ENCODE measurements at places on chromosomes 16 and 17. TPM values are rescaled to one million over a fixed set of nuclear protein-coding genes. Genes with fewer than 3 reads are reported as not detected.

- DNase-seq: peak; percentile 83
Measured at GRCh38 chr16:86575754-86576557, 2.4 kb upstream of the FOXL1 start.

OR3A3 gene
- not detected for total RNA-seq

SCNN1B gene
- total RNA-seq: 5.8 TPM

RAD51D gene
- 1.4 TPM for total RNA-seq

TMC8 gene
- not detected for total RNA-seq

TBC1D3G gene
- total RNA-seq: not detected

- DNase-seq: no peak
Measured at GRCh38 chr17:76695059-76695831, 15.5 kb downstream of the MXRA7 start.

- DNase-seq: peak; percentile 57
Measured at GRCh38 chr17:34269969-34270368, at the start of gene CCL7. CCL7 (plus strand) TSS chr17:34270221; CDS start chr17:34270291, 70 bp downstream.

GRCh38 chr17:37770631-37771518, 26.0 kb upstream of the HNF1B start:
- DNase-seq: peak; percentile 59

TP53TG3C gene
- total RNA-seq: not detected

GRCh38 chr17:33513769-33514168, 220.7 kb upstream of the ASIC2 start:
- no peak for DNase-seq

DNA sequence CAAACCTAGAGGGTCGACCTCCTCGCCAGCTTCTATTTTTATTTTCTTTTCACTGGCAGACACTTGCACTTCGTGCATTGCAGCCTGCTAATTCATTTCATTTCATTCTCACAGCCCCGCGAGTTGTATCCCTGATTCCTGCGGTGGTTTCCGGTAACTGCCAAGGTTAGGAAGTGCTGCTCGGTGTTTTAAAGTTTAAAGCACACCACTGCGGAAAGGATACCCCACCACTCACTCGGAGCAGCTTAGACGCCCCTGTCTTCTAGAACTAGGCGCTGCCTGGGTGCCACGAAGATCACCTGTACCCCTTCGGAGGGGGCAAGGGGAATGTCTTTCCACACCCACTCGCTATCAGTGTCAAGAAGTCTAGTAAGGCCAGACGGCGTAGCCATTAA, 509 bp downstream of the CNEP1R1 start:
- peak; percentile 23 for DNase-seq

GRCh38 chr17:53736516-53737240, 86.0 kb upstream of the KIF2B start:
- no peak for DNase-seq

GRCh38 chr16:72876221-72876620, 171.7 kb downstream of the ZFHX3 start:
- DNase-seq: no peak

DNA sequence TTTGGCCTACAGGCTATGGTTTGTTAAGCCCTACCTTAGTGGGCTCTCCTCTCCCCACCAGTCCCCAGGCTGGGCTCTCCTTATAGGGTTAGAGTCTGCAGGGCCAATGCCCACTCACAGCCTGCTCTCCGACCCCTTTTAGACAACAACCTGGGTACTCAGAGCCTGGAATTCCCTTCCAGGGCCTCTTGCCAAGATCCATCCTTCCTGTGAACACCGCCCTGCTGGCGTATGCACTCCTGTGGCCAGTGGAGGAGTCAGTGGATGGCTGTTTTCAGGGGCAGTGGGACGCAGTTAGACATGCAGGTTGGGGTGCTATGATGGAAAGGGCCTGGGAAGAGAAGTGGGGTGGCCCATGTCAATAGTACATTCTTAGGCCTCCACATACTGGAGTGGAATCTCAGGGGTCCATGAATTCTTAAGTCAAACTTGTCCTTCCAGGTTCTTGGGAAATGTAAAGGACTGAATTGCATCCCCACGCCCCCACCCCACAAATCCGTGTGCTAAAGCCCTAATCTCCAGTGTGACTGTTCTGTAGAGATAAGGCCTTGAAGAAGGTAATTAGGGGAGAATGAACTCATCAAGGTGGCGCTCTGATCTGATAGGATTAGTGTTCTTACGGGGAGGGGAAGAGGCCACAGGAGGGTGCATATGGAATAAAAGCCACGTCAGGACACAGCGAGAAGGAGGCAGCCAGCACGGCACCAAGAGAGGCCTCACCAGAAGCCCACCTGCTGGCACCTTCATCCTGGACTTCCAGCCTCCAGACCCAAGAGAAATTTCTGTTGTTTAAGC, 81.6 kb upstream of the CACNG5 start:
- DNase-seq: no peak

GRCh38 chr16:48531011-48531962, 78.7 kb downstream of the N4BP1 start:
- DNase-seq: no peak

GRCh38 chr16:27285676-27286196, 17.2 kb upstream of the NSMCE1 start:
- DNase-seq: no peak

C16orf92 gene
- not detected for total RNA-seq

- peak; percentile 54 for DNase-seq
Measured at GRCh38 chr16:74556375-74556922, 50.5 kb downstream of the GLG1 start.

DNA sequence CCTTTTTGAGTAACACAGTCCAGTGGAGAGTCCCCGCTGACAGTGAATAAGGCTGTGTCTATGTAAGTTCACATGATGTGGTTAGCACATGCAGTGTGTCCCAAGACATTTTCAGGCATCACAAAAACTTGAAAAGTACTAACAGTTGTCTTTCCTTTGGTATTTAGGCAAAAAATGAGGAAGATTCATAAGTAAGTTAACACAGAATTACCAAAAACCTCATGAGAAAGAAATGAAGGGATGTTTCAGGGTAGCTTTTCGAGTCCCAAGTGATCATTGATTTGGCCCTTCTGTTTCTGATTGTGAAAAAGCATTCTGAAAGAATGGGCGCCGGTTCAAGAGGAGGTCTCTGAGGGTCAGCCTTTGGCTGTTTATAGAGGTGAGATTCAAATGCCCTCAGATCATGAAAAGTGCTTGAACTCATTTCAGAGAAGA, 529 bp upstream of the ASPA start:
- no peak for DNase-seq

DNA sequence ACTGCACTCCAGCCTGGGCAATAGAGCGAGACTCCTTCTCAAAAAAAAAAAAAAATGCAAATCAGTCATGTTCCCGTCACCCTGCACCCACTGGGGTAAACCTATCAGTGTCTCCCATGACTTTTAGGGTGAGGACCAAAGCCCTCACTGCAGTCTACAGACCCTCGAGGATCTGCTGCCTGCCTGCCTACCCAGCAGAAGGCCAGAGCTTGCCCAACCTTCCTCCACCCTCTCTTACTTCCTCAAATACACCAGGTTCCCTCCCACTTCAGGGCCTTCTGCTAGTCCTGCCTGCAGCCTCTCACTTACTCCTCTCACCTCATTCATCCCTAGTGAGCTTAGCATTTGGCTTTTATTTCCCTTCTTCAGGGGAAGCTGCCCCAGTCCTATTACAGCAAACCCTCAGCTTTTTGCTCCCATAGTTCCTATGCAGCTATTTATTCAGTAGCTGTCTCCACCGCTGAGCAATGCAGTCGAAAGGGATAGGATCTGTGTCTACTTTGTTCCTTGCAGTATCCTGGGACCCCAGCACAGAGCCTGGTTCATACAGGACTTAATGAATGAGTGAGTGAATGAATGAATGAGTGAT, 17.8 kb upstream of the TOB1 start:
- DNase-seq: peak; percentile 33

GRCh38 chr16:72415379-72415778, 243.4 kb upstream of the PMFBP1 start:
- no peak for DNase-seq

CDH15 gene
- under 0.01 TPM for total RNA-seq

TNFRSF17 gene
- total RNA-seq: not detected

KRT15 gene
- total RNA-seq: 71.8 TPM

GRCh38 chr17:70820276-70820675, 650.9 kb downstream of the KCNJ2 start:
- no peak for DNase-seq

DNA sequence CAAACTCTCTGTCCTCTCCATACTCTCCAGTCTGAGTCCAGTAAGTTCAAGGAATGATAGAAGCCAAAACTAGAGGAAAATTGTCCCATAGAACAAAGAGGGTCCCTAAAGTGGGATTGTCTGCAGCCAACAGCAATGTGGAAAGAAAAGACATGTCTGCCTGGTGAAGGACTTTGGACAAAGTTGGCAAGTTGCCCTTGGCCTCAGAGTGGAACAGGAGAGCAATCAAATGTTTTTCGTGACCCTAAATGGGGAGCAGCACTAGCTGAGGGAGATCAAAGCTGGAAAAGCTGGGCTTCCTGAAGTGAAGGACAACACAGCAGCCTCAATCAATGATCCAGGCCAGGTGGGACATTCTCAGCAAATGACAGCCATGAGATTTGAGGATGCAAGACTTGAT, 183.5 kb downstream of the CHD9NB start:
- no peak for DNase-seq

GRCh38 chr17:48011405-48012150, 26.0 kb downstream of the COPZ2 start:
- peak; percentile 29 for DNase-seq

Measured in bronchial epithelial cell (primary cell).